GM12865 (cell line): ENCODE measurements at places on chromosomes 13 and 19.

DNA sequence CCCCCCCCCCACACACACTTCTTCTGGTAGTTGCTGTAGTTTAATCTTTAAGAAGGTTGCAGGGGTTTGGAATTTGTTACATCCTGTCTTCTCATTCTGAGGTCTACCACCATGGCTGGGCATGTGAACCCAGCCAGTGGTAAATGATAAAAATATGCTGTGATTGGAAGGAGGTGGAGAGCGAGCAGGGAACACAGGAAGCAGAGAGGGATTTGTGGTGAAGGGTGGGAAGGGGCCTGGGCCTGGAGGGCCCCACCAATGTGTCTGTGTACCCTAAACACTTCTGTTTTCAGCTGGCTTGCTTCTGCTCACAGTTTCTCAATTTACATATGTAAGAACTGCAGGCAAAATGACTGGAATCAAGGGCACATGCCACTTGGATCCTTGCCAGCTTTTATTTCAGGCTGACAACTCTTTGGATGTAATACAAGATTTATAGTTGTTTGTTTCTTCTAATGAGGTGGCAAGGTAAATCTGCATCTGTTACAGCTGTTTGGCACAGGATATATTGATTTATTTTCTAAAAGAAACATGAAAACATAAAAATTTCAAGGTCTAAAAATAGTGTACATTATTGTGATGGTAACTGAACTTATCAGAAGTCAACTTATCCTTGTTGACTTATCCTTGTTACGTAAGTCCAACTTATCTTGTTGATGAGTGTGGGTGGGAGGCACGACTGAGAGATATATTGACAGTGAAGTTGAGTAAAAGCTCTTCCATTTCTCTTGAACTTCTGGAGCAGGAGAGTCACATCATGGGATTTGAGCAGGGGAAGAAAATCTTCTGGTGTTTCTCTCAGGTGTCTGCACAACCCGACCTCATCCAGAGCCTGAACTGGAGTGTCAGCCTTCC lies 313.2 kb downstream of the SHISA2 start:
- no peak for DNase-seq

- no peak for DNase-seq
Measured at GRCh38 chr19:58067240-58067912, 8.3 kb downstream of the ZNF135 start.

- DNase-seq = peak; percentile 39
Measured at GRCh38 chr13:113836768-113837559, 26.9 kb downstream of the GAS6 start.

GRCh38 chr19:50820086-50820485 lies 3.5 kb downstream of the KLK1 start:
- peak; percentile 45 for DNase-seq

- DNase-seq = no peak
Measured at GRCh38 chr13:56066321-56066720, 1074.4 kb upstream of the PRR20A start.

- no peak for DNase-seq
Measured at GRCh38 chr13:79282976-79283375, 123.1 kb downstream of the RBM26 start.

DNA sequence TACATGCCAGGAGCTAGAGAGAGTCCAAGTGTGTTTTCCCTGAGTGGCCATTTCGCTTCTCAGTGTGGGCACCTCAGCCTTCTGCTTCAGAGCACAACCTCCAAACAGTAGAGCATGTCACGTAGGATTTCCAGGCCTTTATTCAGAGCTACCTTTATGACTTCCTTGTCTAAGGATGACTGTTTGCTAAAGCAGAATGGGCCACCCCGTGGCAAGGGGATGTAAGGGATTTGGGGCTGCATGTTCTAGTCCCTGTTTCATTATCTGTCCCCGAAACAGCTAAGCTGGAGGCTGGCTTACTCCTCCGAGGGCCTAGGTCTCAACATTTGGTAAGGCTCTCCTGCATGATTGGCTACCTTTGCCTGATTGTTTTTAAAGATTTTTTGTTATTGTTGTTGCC lies 6.0 kb downstream of the RNASEH2B start:
- peak; percentile 78 for DNase-seq

DNA sequence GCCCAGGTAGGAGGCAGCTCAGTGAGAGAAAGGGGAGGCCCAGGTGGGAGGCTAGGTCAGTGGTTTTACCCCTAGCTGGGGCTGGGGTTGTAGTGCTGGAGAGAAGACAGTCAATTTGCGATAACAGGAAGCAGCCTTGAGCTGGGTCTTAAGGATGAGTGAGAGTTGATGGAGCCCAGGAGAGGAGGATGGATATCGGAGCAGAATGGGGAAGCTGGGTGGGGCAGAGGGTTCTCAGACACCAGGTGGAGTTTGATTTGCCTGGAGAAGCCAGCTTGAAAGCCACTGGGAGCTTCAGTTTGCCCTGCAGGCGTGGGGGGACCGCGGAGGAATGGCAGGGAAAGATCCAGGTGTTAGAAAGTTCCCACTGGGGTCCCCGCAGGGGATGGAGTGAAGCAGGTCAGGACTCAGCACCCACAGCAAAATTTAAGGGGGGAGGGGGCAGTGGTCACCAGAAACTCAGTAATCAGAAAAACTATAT lies 836 bp upstream of the CDC42EP5 start:
- no peak for DNase-seq

DNA sequence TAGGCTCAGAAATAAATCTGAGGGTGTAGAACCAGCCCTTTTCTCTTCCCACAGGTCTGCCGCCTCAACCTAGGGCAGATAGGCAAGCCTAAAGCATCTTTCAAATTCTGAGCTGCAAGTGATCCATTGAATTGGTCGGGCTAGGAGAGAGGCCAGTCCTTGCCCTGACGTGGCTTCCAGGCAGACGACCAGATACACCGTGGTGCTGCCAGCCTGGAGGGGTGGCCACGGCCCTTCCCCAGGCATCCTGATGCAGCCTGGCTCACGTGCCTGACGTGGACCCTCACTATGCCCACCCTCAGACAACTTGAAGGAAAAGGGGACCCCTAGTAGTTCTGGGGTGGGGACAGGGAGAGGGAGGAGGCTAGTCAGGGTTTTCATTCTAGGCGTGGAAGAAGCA lies 859.3 kb upstream of the KLHL1 start:
- no peak for DNase-seq

GRCh38 chr19:12880551-12881171 lies 588 bp downstream of the DNASE2 start:
- peak; percentile 46 for DNase-seq

- DNase-seq = no peak
Measured at GRCh38 chr13:30755678-30756077, 20.3 kb downstream of the ALOX5AP start.

- DNase-seq = no peak
Measured at GRCh38 chr19:29741776-29742175, 26.7 kb upstream of the C19orf12 start.

DNA sequence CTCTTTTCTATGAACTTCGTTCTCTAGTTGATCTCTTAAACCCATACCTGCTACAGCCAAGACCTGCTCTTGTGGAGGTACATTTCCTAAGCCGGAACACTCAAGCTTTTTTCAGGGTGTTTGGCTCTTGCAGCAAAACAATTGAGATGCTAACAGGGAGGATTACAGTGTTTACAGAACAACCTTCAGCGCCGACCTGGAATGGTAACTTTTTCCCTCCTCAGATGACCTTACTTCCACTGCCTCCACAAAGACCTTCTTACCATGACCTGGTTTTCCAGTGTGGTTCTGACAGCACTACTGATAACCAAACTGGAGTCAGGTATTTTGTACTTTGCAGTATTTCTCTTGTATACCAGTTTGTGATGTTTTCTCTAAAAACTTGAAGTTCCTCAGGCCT lies 506 bp downstream of the KCNRG start:
- DNase-seq = no peak

- DNase-seq = no peak
Measured at GRCh38 chr19:1061987-1062386, 5.0 kb upstream of the ARHGAP45 start.

DNA sequence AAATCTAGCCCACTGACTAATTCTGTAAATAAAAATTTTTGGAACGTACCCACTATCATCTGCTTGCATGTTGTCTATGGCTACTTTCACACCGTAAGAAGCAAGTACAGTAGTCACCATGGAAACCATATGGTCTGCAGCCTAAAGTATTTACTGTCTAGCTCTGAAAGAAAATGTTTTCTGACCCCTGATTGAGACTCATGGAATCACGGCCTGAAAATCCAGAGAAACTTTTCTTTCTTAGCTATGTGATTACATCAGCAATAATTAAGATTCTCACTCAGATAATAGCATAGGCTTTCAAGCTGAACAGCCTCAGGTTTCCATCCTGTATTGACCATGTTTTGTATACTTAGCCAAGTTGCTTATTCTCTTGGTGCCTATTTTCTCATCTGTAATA lies 264.6 kb downstream of the NHLRC3 start:
- no peak for DNase-seq

- no peak for DNase-seq
Measured at GRCh38 chr13:38735665-38736440, 49.0 kb downstream of the FREM2 start.

GRCh38 chr13:30312904-30313303 lies 5.6 kb upstream of the KATNAL1 start:
- no peak for DNase-seq

- DNase-seq = no peak
Measured at GRCh38 chr13:31937436-31937835, 94.1 kb upstream of the FRY start.

DNA sequence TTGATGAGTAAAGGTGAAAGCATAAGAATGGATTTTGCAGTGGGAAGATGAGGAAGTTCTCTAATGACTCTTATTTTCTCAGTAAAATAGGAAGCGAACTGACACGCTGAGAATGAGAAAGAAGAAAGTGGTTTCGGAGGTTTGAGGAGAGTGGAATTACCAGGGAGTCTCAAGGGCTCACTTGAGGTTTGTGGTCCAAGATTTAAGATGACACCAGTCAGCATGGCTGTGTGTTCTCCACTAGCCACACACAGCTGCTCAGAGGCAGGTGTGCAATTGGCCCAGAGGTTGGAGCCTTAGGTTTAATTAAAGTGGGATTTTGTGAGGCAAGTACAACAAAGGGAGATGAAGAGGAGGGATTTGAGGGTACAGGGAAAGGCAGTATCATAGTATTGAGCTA lies 99.6 kb upstream of the NBEA start:
- DNase-seq = peak; percentile 35

DNA sequence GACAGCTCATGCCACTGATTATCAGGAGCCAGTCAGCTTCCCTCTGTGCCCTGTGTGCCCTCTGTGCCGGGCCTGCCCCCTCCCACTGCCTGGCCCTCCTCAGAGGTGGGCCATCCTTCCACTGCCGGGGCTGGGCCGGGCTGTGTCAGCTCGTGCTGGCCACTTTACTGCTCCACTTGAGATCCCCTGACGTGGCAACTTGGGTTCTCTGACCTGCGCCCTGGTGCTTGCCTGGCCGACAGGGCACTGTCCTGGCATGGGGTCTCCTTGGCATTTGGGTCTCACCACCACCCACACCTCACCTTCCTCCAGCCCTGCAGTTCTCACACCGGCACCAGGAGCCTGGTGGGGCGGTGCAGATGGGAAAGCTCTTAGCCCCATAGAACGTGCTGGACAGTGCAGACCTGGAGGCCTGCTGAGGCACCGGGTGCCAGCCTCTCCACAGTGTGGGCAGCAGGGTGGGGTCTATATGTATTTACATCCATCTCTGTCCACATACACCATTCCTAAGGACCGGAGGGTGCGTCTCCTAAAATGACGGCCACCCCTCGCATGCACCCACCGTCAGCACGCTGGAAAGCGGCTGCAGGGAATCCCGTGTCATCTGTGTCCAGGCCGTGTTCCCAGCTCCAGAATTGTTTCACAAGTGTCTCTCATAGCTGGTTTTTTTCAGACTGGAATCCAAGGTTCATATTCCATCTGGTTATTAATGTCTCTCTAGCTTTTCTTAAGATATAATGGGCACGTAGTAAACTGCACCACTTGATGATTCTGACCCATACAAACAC lies 11.8 kb downstream of the DAZAP1 start:
- no peak for DNase-seq

GRCh38 chr13:113995051-113995601 lies 21.2 kb upstream of the C13orf46 start:
- no peak for DNase-seq

- DNase-seq = no peak
Measured at GRCh38 chr19:30087381-30088138, 145.5 kb downstream of the URI1 start.

- DNase-seq = no peak
Measured at GRCh38 chr13:93859716-93860115, 619.8 kb downstream of the DCT start.

DNA sequence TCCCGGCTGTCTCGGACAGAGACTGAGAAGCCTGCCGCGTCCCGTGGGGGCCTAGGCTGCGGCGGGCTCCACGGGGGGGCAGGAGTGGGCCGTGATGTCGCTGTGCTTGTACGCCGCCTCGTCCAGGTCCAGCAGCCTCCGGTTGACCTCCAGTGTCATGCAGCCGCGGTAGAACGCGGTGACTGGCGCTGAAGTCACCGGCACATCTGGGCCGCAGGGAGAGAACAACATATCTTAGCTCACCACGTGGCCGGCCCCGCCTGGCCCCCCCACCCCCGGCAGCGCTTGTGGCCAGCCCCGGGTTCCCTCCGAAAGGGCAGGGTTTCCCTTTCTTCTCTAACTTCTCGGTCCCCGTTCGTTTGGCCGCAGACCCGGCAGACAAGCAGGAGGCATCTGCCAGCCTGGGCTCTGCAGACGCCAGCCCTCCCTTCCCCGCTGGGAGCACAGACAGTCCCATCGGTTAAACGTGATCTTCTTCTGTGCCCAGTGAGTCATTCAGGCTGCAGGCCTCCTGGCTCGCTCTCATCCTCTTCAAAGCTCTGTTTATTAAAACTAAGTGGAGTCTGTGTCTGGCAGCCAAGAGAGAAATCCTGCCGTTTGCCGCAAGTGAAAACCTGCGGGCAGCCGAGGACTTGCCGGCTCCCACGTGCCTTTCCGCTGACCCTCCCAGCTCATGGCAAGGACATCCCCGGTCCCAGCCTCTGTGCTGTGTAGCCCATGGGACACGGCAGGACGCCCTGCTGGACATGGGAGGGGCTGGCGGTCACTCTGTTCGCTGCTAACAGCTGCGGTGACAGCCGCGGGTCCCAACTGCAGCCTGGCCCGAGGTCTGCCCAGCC lies 42.8 kb downstream of the GAS6 start:
- no peak for DNase-seq

DNA sequence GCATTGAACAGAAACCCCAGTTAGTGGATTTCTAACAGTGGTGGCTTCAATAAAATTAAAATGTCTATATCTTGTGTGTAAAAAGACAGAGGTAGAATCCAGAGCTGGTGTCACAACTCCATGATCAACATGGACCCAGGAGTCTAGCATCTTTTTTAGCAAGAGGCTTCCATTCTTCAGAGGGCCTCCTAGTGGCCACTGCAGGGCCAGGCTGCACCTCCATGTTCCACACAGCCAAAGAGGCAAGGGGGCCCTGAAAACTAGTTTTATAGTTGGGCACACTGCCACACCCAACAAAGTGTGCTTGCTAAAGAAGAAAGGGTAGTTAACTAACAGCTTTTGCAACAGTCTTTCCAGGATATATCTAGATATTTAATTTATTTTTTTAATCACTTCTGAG lies 12.9 kb downstream of the N4BP2L1 start:
- peak; percentile 48 for DNase-seq

GRCh38 chr19:10133596-10133995 lies 13.9 kb upstream of the EIF3G start:
- DNase-seq = no peak
